Putamen (tissue), 1 donor: ENCODE measurements at places on chromosomes 12 and 14.

DNA sequence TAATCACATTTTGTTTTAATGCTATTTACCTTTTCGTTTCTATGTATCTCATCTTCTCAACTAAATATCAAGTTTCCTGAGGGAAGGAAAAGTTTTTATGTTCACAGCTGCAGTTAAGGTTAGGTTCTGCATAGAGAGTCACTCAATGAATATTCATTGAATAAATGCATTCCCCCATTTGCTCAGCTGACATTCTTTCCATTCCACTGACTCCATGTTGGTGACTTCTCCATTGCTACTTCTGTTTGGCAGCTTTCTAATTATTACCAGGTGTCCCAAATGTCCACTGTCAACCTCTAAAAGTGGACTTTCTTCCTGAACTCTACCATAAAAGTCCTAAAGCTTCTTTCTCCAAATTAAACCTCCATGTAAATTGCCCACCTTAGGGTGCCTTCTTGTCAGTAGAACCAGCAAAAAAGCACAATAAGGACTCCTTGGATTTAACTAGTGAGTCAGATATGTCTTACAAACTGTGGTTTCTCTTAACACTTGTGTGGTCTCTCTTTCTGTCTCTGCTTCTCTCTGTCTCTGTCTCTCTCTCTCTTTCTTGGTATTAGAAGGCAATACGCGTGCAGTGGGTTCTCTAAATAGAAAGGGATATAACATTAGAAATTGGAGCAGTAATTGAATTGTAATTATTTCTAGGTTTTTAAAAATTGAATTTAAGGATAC lies 85.9 kb downstream of the TMEM117 start:
- no peak for DNase-seq

DNA sequence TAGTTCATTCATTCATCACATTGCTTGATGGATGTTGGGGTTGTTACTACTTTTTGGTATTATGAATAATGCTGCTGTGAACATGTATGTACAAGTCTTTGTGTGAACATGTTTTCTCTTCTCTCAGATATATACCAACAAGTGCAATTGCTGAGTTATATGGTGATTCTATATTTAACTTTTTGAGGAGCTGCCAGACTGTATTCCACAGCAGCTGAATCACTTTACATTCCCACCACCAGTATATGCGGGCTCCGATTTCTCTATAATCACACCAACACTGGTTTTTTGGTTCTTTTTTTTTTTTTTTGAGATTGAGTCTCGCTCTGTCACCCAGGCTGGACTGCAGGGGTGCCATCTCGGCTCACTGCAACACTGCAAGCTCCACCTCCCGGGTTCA lies 22.2 kb upstream of the PLEKHG6 start:
- DNase-seq: no peak

DNA sequence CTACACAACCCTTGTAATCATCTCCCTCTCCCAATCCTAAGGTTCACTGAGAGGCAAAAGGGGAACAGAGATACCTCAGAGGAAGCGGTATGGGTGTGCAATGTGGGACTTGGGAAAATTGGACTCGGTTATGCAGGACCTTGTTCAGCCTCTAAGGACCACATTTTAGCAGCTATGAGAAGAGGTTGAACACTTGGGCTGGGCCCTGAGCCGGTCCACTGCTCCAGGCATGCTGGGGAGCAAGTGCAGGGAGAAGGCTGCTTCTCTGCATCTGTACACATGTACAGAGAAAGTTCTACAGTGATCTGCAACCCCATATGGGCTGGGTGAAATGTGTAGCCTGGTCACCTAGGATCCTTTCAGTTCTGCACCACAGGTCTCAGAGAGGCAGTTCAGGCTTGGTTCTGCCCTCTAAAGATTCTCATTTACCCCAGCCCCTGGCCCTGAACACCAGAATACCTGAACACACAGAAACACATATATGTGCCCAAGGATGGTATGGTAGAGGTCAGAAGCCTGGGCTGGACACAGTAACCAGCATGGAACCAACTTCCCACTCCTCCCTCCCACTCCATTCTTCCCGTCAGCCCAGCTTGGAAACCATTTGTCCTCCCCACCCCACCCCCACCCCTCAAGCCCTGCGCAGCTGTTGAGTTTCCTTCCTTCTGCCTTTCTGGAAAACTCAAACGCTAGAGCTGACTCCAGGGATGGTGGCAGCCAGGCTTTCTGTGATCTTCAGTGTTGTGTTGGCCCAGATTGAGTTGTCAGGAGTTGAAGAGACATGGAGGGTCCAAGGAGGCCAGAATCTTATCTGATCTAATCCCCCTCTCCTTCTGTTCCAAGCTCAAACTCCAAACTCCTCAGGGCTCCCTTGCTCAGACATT lies 10.4 kb downstream of the HOXC5 start:
- no peak for DNase-seq

DNA sequence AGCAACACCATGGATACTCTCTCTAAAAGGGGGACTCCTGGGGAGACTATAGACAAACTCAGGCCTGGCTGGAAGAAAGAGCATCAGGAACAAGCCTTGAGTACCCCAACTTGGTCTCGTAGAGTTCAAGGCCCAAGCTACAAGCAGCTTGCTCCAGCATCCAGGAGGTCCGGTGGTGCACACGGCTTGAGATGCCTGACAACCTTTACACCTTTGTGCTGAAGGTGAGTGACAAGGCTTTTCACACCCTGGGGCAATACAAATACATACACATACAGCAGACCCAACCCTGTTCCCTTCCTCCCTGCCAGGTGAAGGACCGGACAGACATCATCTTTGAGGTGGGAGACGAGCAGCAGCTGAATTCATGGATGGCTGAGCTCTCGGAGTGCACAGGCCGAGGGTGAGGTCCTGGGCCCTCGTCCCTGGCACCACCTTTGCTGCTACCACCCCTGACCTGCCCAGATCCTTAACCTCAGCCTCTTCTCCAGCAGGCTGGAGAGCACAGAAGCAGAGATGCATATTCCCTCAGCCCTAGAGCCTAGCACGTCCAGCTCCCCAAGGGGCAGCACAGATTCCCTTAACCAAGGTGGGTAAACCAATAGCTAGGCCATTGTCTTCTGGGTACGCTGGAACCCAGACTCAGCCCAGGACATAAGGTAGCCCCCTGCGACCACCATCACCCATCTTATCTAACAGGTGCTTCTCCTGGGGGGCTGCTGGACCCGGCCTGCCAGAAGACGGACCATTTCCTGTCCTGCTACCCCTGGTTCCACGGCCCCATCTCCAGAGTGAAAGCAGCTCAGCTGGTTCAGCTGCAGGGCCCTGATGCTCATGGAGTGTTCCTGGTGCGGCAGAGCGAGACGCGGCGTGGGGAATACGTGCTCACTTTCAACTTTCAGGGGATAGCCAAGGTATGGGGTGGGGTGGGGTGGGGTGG lies 41.2 kb downstream of the SH2B3 start:
- DNase-seq: no peak

GRCh38 chr12:26696613-26697092 lies 136.3 kb downstream of the ITPR2 start:
- no peak for DNase-seq

DNA sequence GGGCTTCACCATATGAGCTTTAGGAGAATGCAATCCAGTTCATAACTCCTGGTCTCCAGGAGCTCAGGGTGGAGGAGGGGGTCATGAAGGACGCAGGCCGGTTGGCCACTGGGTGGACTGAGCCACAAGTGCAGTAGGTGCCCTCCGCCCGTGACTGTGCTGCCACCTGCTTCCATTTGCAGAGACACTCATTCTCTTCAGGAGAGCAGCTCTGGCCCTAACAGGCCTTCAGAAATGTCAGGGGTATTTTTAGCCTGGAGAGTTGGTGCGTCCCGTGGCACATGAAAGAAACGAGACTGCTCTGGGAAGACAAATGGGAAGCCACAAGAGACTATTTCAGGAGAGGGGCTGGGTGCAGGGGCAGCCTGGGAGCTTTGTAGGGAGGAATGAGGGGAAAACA lies 74.6 kb upstream of the MYL2 start:
- no peak for DNase-seq

DNA sequence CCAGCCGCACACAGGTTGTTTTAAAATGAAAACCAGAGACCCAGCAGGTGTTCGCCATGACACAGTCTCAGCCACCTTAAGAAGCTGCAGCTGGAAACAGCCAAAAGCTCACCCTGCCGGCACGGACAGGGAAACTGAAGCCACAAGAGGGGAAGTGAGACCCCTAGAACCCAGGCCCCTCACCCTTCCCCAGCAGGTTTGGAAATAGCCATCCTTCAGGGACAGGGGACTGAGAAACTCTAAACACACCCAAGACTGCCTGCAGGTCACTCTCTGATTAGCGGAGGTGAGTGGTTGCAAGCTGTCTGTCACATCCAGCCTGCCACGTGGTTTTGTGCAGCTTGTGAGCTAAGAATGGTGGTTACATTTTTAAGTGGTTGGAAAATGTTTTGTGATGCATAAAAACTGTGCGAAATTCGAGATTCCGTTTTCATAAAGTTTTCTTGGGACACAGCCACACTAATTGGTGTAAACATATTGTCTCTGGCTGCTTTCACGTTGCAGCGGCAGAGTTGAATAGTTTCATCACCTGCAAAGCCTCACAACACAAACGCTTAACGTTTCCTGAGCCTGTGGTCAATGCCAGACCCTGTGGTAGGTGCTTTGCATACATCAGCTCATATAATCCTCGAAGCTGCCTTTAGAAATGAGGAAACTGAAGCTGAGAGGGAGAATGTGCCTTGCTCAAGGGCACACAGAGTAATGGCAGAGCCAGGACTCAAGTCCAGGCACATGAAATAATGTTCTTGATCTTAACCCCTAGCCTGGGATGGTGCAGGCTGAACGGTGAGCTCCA lies 1.7 kb upstream of the SELPLG start:
- DNase-seq: no peak

DNA sequence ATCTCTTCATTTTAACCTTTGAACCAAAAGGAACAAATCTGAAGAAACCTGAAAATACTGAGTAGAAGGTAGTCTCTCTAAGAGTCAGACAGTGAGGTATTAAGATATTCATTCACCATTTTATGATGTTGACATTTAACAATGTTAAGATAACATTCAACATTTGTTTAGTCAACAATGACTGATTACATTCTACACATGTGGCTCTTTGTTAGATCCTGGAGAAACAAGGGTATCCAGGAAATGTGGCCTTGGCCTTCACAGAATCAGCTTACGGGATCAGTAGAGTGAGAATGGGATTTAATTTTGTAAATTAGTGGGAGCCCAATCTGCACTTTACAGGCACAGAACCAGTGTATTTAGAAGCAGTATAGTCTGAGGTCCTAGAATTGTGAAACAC lies 355.5 kb downstream of the KCNH5 start:
- DNase-seq: no peak

GRCh38 chr12:124456652-124457152 lies 110.7 kb downstream of the NCOR2 start:
- no peak for DNase-seq

GRCh38 chr12:124107351-124107750 lies 134.3 kb downstream of the ZNF664 start:
- DNase-seq: no peak

DNA sequence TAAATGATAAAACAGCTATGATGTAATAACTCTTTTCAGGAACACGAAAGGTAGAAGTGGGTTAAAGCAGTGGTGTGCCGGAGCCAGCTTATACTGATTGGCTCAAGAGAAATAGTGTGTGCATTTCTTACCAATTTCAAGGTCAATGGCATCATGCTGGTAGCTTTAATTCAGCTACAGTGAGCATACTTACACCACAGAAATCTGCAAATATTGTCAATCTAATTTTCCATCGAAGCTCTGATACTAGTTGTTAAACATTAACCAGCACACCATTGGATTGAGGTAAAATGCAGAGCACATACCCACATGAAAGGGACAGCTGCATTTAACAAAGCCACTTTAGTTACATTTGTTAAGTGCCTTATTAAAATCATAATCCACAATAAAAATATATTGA lies 225.7 kb downstream of the KCNC2 start:
- no peak for DNase-seq

- peak; percentile 70 for DNase-seq
Measured at GRCh38 chr14:51507906-51508511, 143.7 kb upstream of the FRMD6 start.

DNA sequence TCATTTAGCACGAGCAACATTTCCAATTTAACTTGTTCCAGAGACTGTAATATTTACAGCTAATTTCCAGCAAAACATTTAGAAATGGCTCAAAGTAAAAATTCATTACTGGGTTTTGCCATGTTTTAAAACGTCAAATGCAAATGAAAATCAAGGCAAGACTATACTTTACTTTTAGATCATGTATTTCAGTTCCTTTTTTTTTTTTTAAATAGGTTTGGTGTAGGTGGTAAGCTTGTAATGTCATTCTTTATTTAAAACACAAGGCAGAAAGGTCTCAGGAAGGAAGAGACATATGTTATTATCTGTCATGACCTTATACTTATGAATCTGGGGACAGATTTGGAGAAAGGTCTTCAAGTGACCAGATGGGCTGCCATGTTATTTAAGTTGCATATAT lies 54.1 kb downstream of the GRIP1 start:
- no peak for DNase-seq

DNA sequence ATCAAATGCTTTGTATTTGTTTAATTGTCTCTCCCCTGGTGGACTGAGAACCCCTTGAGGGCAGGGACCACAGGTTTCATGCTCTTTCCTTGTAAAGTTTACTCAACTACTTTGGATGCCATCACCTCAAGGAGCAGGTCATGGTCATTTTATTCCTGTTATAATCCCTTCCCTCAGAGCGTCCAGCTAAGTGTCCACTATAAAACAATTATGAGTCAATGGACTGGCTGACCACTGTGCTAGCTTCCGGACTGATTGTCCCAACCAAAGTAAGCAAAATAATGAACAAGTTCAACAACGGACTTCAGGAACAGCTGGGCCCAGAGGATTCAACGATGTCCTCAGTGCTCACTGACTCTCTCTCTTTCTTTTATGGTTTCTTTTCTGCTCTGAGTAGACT lies 18.2 kb downstream of the AK7 start:
- DNase-seq: no peak

DNA sequence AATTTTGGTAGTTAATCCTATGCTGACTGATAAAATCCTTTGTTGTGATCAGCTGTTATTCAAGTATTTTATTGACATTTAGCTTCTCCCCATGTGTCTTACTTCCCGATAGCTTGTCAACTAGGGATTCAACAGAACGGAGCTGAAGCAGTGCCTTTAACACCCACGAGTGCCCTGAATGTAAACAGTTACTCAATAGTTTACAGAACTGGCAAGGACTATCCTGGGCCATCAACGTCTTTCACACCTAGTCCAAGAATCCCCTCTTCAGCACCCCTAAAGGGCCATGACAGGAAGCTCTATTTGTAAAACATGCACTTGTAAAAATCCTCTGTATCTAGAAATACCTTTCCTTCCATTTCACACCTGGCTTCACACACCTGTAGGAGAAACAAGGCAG lies 45.3 kb downstream of the SETD3 start:
- DNase-seq: no peak
